ENCODE measurements at places on chromosomes 7 and 10.
A peak's percentile ranks its signal among the peaks of the same experiment; 100 is the strongest.

GRCh38 chr7:120554960-120555571 lies 282.1 kb downstream of the KCND2 start:
- peak; percentile 28 for DNase-seq

GRCh38 chr7:77370606-77371005 lies 45.5 kb downstream of the GSAP start:
- DNase-seq: no peak

DNA sequence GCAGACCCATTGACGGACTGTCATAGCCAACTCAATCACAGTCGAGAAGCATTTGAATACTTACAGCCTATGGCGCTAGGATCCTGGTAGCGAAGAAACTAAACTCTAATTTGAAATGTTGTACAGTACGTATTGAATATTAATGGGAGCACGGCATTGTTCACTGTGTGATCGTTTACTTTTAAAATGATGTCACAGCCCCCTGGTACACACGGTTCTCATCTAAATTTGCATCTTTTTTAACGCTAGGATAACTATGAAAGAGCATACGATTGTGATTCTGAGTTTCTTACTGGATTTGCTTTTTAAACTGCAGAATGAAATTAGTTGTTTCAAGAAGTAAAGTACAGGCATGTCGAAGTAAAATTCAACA lies 895 bp upstream of the NAPEPLD start:
- DNase-seq: no peak

GRCh38 chr10:36023939-36024338 lies 381.8 kb upstream of the FZD8 start:
- DNase-seq: no peak

DNA sequence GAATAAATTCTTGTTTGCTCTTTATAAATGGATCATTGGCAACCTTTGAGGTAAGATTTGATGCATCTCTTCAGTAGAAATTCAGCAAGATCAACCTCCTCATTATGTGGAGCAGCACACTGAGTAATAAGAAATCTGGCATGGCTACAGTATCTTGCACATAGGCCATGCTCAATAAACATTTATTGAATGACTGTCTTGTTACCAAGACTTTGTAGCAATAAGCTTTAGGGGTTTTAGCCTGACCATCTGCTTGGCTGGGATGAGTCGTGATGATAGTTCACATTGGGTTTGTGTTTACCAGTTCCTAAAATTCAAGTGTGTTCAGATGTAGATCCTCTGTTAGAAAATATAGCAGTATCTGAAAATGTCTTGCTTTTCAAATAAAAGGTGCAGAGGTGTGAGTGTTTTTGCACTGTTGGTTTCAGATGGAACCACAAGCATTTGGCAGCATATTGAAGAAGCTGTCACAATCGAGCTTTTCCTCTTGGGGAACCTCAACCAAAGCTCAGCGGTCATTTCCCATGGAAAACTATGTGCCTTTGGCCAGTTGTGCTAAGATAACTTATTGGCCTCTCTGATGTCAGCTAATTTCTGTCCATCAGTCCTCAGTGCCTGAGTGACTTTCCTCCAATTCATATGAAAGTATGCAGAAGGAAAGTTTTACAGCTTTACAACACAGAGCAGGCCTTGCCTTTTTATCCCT lies 442.6 kb downstream of the GFRA1 start:
- DNase-seq: no peak

DNA sequence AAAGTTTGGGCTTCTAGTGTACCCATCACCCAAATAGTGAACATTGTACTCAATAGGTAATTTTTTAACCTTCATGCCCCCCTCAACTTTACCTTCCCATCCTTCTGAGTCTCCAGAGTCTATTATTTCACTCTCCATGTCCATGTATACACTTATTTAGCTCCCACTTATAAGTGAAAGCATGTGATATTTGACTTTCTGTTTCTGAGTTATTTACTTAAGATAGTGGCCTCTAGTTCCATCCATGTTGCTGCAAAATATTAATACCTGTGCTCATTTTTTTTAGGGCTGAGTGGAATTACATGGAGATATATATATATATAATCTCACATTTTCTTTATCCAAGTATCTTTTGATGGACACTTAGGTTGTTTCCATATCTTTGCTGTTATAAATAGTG lies 21.1 kb upstream of the PHF14 start:
- no peak for DNase-seq

- DNase-seq: peak; percentile 46
These were observed 21.9 kb downstream of the GRID1 start for GRCh38 chr10:86344714-86345161.

GRCh38 chr10:124990671-124991625 lies 49.0 kb downstream of the ZRANB1 start:
- DNase-seq: no peak

GRCh38 chr7:30422922-30423321 lies 55.7 kb downstream of the NOD1 start:
- no peak for DNase-seq

GRCh38 chr10:63641366-63641765 lies 120.2 kb downstream of the REEP3 start:
- DNase-seq: no peak

GRCh38 chr7:32515890-32516550 lies 20.7 kb downstream of the AVL9 start:
- DNase-seq: no peak

DNA sequence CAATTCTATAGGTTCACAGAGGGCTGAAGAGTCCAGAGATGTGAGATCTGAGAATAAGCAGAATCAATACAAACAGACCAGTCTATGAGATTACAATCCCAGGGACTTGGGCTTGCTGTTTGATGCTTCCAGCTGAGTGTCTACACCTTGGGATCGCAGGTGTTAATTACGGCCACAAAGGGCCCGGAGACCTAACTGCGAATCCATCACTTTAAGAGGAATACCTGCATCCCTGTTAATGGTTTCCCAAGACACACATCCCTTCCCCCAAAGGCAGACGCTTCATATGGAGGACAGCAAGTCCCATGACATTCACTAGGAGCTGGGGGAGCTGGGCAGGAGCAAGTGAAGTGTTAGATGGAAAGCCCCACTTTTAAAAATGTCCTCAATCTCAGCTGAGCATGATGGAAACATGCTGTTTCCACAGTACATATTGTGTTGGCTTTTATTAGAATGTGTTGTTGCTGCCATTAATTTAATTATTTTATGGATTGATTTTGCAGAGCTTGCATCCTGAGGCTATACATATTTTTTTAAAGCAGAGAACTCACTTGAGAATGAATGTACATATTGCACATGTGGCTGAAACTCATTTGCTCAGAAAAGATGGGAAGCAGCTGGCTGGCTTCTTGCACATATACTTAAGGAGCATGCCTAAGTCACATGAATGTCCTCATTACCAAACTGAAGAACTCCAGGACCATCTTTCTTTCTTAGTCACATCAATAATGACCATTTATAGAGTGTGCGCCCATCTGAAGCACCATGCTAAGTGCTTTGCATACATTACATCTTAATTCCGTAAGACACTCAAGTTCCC lies 151.3 kb downstream of the NEBL start:
- no peak for DNase-seq

DNA sequence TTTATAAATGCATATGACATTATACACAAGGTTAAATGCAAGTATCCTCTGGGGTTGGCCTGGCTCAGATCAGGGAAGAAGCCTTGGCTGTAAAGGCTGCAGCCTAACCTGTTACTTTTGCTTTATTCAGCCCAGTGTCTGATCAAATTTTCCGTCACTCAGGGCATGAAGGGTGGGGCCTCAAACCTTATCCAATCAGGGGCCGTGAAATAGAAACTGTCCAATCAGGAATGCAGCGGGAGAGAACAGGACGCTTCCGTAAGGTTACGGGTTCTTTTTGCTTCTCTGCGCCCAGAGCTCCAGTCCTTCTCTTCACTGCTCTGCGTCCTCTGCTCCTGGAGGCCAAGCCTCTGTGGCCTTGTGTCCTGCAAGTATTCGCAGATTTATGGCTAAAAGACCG lies at the start of gene ZNF716:
Gene ZNF716, plus strand, starts transcription at position 274 of the 400 bp plus-strand sequence. Its CDS starts 112 bp downstream, at position 386.
- no peak for DNase-seq

DNA sequence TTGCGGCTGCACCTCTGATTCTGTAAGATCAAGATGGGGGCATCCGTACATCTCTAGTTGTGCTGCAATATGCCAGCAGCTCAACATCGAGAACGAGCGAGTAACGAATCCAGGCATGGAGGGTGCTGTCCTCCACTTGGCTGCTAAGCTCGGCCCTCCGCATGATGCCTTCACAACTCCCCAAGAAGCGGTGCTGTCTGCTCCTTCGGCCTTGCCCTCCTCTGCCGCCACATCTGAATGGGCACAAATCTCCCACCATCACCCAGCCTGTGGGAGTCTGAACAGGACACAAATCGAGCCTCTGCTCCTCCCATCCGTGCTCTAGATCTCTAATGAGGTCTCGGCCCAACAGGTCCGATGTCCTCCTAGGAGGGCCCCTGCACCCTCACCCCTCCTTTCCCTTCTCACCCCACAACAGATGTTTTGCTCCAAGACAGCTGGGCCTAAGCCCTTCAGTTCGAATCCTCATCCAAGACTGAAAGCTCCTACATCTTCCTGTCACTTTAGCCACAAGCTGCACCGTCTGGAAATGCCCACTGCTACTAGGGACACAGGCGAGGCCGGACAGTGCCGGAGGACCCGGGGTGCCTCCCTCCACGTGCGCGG lies 86.7 kb downstream of the ZNF33B start:
- no peak for DNase-seq

- no peak for DNase-seq
These were observed 100.6 kb upstream of the ELMO1 start for GRCh38 chr7:37549076-37549931.

GRCh38 chr7:25567430-25567829 lies 339.1 kb upstream of the NPVF start:
- DNase-seq: no peak

DNA sequence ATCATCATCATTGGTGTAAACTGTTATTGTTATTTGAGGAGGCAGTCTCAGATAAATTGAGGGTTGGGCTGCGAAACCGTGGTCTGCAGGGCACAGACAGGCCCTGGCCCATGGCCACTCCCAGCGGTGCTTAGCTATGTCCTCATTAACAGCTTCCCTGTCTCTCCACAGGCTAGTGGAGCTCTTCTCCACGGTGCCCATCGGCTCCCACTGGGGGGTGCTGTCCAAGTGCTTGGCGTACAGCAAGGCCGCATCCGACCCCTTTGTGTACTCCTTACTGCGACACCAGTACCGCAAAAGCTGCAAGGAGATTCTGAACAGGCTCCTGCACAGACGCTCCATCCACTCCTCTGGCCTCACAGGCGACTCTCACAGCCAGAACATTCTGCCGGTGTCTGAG lies 21.6 kb downstream of the GPR26 start:
- DNase-seq: no peak

DNA sequence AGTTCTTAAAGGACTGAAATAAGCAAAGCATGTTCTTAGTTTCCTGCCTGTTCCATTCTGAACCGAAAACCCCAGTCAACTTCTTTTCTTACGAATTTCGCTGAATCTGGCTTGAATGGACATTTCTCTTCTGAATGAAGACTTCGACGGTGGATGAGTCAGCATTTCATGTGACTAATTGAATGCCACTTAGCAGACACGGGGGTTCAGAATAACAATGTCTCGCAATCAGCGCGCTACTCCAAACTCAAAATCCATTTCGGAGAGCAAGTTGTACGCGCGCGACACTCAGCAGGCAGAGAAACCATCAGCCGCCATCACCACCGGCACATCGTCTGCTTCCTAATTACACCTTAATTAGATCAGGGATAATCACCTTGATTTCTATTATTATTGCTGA lies 239.0 kb upstream of the KLF6 start:
- DNase-seq: peak; percentile 20

- DNase-seq: no peak
These were observed 592.3 kb upstream of the GALNT17 start for GRCh38 chr7:70539617-70540016.

- no peak for DNase-seq
These were observed 913.8 kb downstream of the KCNMA1 start for GRCh38 chr10:76723844-76724243.

- DNase-seq: no peak
These were observed 569.1 kb upstream of the KCND2 start for GRCh38 chr7:119703895-119704294.

DNA sequence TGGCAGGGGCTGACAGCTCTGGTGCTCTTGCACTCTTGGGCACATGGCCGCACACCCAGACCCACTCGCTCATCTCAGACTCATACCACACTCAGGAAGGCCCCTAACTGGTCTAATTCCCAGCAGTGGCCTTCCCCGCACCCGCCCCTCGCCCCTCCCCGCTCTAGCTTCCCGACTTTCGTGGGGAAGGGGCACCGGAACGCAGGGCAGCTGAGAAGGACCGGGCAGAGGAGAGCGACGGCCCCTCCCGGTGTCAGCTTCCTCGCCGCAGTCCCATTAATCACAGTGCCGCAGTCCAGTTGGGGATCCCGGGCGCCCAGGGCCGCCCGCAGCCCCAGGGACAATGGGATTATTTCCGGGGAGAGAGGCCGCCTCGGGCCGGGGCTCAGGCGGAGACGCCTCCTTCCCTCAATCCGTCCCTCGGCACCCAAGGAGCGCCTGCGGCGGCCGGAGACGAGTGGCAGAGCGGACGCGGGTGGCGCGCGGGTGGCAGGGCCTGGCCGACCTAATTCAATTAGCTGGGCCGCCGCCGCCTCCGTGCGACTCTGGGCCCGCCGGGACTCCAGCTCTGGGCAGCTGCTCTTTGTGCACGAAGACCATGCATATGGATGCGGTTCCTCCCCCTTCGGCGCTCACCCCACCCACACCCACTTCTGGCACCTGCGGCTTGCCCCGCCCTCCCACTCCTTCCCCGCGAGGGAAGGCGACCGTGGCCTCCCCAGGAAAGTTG lies 7.8 kb upstream of the TLX1 start:
- no peak for DNase-seq

- DNase-seq: no peak
These were observed 106.6 kb upstream of the CELF2 start for GRCh38 chr10:10911035-10911434.

- no peak for DNase-seq
These were observed 1.2 kb downstream of the HOXA11 start for GRCh38 chr7:27183682-27184336.

GRCh38 chr10:100645091-100645490 lies 100.3 kb upstream of the PAX2 start:
- no peak for DNase-seq

DNA sequence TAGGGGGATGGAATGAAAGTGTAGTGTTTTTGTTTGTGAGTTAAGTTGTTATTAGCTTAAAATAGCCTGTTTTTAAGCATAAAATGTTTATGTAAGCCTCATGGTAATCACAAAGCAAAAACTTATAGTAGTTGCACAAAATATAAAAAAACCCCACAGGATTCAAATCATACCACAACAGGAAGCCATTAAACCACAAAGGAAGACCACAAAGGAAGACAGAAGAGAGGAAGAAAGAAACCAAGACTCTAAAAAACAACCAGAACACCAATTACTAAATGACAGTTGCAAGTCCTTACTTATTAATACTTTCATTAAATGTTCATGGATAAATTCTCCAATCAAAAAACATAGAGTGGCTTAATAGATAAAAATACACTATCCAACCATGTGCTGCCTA lies 63.6 kb downstream of the ANKRD7 start:
- DNase-seq: peak; percentile 56

DNA sequence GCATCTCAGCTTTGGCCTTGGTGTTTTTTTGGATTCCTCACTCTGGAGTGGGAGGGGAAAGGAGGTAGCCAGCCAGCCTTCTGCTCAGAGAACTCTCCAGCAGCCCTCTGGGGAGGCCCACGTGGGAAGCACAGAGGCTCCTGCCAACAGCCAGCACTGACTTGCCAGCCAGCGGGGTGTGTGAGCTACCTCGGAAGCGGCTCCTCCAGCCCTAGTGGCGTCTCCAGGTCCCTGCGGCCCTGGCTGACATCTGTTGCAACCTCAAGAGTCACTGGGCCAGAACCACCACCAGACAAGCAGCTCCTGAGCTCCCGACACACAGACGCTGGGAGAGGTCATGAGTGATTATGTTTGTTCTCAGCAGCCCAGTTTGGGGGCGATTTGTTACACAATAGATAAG lies 180.2 kb upstream of the FZD8 start:
- DNase-seq: no peak

Data from suppressor macrophage treated with lipopolysaccharide for 1 hour (primary cell).